ENCODE measurements at places on chromosomes 13 and 19.
A peak's percentile ranks its signal among the peaks of the same experiment; 100 is the strongest.

DNA sequence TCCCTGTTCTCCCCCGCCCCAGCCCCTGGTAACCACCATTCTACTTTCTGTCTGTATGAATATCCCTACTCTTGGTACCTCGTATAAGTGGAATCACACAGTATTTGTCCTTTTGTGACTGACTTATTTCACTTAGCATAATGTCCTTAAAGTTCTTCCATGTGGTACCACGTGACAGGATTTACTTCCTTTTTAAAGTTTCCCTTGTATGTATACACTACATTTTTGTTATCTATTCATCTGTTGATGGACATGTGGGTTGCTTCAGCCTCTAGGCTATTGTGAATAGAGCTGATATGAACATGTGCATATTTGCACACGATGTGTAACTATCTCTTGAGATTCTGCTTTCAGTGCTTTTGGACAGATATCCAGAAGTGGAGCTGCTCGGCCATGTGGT, 59.6 kb upstream of the GJB6 start:
- no peak for DNase-seq

GRCh38 chr19:5046339-5047039, 77.6 kb downstream of the KDM4B start:
- no peak for DNase-seq

GRCh38 chr13:30529085-30529834, 63.5 kb upstream of the HMGB1 start:
- DNase-seq = no peak

DNA sequence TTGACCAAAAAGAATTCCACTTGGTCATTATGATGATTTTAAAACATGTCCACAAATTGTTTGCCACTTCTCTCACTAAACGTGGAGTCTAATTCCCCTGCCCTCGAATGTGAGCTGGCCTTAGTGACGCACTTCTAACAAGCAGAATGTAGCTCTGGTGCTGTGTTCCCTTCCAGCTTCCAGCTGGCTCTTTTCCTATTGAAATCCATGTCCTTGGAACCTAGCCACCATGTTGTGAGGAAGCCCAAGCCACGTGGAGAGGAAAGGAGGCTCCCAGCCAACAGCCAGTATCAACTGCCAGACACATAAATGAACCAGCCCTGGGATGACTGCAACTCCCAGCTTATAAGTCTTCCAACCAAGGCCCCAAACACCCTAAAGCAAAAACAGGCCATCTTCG, 23.6 kb upstream of the CEBPA start:
- no peak for DNase-seq

- DNase-seq = no peak
Observed at GRCh38 chr13:80814541-80814940, 473.6 kb upstream of the SPRY2 start.

DNA sequence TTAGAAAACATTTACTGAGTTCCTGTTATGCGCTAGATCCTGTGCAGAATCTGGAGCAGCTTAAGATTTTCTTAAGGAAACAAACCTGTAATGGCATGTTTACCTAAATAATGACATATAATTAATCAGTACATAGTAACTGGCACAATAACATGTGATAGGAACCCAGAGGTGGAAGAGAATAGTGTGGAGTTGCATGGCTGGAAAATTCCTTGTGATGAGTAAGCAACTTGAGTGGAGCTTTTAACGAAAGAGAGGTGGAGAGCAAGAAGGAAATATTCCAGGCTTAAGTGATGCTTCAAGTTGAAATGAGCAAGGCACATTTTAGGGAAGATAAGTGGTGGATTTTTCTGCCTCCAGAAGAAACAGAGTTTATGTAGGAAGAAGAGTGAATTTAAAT, 9.2 kb upstream of the GPC5 start:
- no peak for DNase-seq

DNA sequence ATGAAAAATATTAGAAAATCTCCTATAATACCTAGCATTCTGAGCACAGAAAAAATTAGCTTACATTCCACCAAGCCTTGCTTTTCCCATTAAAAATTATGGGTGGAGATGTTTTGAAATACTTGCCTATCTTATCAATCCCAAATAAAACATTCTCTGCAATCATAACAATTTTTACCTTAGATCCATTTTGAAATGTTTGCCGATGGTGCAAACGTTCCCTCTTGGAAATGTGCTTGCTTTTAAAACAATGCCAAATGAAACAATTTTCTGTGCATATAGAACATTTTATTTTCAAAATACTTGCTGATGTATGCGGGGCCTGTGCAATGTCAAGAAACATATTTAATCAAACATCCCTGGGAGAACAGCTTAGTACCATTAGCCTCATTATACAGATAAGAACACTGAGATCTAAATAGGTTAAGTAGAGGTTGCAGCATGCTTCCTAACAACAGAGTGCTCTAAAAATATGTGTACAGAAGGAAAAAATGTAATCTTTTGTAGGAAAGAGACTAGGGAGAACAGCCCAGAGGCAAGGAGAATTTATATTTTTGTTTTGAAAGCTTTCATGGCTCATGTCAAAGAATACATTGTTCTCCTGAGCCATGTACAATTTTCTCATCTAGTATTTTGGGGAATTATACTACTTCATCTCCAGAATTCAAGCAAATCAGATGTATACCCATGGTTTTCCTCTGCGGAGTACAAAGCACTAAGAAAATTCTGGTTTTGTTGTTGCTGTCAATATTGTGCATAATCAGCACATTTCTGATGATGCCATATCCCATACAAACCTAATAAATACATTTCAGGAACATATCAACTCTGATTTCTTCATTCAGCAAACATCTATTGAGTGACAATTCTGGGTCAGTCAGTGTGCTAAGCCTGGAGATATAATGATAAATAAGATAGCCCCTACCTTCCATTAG, 25.9 kb upstream of the FNDC3A start:
- DNase-seq = no peak

DNA sequence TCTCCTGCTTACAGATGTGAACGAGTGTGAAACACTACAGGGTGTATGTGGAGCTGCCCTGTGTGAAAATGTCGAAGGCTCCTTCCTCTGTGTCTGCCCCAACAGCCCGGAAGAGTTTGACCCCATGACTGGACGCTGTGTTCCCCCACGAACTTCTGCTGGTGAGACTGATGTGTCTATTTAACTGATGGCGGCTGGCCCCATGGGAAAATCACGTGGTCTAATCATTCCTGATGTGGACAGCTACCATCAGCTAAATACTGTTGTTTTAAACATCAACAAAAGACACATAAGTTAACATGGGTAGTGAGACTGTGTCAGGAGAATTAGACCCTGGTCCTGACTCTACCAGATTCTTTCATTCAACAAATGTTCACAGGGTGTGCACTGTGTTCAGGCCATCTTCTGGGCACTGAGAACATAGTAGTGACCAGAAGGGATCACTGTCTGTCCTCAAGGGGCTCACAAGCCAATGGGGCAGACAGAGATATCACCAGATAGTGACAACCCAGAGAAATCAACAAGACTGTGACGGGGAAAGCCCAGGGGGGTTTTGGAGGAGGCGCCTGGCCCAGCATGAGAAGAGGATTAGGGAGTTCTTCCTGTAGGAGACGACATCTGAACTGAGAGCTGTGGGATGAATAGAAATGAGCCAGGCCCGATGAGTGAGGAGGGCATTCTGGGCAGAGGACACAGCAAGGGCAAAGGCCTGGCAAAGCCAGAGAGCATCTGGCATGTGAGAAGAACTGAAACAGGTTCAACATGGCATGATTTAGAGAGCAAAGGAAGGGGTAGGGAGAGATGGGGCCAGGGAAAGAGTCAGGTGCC, 18.4 kb downstream of the LTBP4 start:
- DNase-seq = no peak

DNA sequence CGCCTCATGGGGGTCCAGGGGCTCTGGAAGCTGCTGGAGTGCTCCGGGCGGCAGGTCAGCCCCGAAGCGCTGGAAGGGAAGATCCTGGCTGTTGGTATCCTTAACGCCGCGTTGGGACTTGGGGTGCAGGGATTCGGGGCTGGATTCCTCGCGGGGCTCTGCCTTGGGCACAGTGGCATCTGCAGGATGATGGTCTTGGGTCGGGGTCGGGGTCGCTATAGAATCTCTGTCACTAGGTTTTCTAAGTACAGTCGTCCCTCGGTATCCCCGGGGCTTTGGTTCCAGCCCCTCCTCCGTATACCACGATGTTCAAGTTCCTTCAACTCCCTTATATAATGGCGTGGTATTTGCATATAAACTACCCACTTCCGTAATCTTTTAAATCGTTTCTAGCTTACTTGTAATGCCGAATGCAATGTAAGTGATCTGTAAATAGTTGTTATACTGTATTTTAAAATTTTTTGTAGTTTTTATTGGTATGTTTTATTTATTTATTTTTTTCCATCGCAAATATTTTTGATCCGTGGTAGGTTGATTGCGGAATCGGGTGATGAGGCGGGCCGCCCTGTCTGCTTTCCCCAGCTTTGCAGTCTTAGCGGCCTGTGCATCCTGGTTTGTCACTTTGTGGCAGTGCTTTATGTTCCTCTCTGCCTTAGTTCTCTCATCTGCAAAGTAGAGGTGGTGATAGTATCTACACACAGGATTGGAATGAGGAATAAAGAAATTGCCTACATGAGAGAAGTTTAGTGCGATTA, 606 bp downstream of the ERCC5 start:
- peak; percentile 35 for DNase-seq

- DNase-seq = no peak
Observed at GRCh38 chr13:31870511-31870910, 131.2 kb downstream of the RXFP2 start.

GRCh38 chr13:32791545-32792172, 205.4 kb downstream of the PDS5B start:
- no peak for DNase-seq

- DNase-seq = no peak
Observed at GRCh38 chr13:40273253-40274025, 393.0 kb downstream of the FOXO1 start.

GRCh38 chr13:37216331-37216730, 110.9 kb upstream of the CSNK1A1L start:
- no peak for DNase-seq

GRCh38 chr19:48646001-48646721, at the start of gene CA11:
Gene CA11 (minus strand): TSS chr19:48646187. CDS start chr19:48645632, 555 bp downstream.
- DNase-seq = peak; percentile 88

DNA sequence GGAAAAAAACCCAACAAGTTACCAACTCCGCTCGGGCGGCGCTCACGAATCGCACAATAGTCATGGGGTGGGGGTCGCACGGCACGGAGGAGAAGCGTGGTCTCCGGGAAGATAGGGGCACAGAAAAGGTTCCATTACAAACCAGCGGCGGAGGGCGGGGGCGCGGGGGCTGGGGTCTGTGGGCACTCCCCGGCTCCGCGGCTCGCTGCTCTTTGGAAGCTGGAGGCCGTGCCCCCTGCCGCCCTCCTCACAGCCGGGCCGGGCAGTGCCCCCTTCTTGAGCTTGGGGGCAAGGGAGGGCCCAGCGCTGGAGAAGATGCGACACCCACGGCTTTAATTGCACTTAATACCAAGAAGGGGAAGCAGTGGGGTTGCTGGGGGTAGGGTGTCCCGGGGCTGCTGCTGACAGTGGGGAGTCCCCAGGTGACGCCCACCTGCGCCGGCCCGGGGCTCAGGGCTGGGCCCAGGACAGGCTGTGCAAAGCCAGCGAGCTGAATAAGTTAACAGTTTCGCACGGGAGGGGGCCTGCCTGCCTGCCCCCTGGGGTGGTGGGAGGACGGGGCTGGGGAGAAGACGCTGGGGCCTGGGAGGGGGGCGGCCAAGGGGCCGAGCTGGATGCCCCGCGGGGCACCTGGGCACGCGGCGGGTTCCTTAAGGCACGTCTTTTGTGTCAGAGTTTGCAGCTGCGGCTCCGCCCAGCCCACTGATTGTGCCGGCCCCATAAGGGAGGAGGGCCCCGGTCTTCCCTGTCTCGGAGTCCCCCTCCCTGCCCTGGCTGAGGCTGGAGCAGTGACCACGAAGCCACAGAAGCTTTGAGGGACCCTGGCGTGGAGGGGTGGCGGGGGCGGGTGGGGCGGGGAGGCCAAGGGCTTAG, 9.8 kb downstream of the DCAF15 start:
- no peak for DNase-seq

DNA sequence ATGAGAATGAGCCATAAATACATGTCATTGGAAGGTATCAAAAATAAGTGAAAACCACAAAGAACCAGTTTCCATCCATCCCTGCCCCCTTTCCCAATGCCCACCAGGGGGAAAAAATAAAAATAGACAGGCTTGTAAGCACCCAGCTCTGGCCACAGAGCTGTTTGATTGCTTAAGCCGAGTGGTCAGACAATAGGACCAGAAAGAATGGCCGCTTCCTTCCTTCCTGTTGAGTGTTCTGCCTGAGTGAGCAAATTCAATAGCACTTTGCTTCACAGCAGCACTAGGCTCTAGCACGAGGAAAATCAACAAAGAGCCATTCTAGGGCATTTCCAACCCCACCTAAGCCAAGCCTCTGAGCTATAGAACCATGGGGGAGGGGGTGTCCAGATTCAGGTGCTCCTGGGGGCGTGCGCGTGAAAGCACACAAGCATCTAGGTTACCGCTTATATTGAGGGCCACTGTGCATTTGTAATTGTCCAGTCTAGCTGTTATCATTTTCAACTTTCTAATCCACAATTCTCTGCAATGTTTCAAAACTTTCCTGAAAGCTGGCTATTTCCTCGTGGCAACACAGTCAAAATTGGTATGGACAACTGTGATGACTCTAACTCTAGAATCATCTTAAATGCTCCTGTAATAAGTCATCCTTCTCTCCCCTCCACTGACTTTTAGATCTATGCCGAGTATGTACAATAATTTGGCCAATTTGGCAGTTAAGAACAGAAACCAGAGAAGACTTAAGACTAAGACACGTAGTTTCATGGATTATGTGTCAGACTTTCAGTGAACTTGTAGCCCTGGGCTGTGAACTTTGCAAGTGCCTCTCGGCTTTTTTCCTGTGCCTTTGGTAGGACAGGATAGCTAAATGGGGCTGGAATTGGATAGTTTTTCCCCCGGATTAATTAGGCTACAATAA, 64.3 kb downstream of the SPRY2 start:
- no peak for DNase-seq

DNA sequence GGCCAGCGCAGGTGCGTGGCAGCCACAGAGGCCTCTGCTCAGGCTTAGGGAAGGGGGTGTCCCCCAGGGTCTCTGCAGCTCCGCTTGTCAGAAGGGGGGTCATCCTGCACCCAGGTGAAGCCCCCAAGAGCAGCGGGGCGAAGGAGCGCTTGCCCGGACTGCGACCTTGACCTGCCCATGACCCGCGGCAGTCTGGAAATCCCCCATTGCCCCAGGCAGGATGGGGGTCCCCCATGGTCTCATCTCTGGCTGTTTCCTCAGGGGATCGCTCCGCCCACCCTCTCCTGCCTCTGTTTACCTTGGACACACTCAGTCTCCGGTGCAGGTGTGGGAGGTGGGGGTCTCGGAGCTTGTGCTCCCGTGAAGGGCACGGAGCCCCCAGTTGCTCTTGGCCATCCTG, 82.7 kb downstream of the KDM4B start:
- no peak for DNase-seq

- DNase-seq = no peak
Observed at GRCh38 chr13:52412128-52412527, 6.2 kb upstream of the THSD1 start.

GRCh38 chr13:112688560-112689302, 1.1 kb upstream of the ATP11A start:
- DNase-seq = no peak

- DNase-seq = no peak
Observed at GRCh38 chr13:99980824-99981734, 505 bp upstream of the ZIC2 start.

- no peak for DNase-seq
Observed at GRCh38 chr19:28514166-28514565, 698.8 kb downstream of the UQCRFS1 start.

GRCh38 chr19:13425151-13425550, 81.1 kb downstream of the CACNA1A start:
- DNase-seq = no peak

- no peak for DNase-seq
Observed at GRCh38 chr13:33380487-33381079, 95.0 kb upstream of the STARD13 start.

- peak; percentile 22 for DNase-seq
Observed at GRCh38 chr19:3692141-3693024, 7.9 kb downstream of the PIP5K1C start.

All from activated naive CD4-positive, alpha-beta T cell (primary cell).